ENCODE measurements at places on chromosomes 1 and 21.

GRCh38 chr21:45404730-45405270, at the start of gene COL18A1:
COL18A1 (plus strand) TSS chr21:45405165; CDS start chr21:45405231, 66 bp downstream.
- DNase-seq: no peak

GRCh38 chr1:83123019-83123418, 875.9 kb downstream of the TTLL7 start:
- DNase-seq: no peak

DNA sequence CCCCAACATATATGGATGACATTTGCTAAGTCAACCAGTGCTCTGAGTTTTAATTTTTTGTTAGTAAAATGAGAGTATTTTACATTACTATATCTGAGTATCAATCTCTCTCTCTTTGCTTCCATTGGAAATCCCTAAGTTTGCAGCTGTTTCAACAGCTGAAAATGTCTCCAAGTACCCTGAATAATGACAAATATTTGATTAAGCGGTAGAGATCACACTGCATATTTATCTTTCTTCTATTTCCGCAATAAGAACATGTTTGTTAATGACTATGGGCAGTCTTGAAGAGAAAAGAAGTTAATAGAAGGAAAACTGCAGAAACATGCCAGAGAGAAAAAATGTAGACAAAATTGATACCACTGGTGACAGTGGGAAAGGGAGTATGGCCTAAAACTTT, 1117.5 kb downstream of the NCAM2 start:
- no peak for DNase-seq

DNA sequence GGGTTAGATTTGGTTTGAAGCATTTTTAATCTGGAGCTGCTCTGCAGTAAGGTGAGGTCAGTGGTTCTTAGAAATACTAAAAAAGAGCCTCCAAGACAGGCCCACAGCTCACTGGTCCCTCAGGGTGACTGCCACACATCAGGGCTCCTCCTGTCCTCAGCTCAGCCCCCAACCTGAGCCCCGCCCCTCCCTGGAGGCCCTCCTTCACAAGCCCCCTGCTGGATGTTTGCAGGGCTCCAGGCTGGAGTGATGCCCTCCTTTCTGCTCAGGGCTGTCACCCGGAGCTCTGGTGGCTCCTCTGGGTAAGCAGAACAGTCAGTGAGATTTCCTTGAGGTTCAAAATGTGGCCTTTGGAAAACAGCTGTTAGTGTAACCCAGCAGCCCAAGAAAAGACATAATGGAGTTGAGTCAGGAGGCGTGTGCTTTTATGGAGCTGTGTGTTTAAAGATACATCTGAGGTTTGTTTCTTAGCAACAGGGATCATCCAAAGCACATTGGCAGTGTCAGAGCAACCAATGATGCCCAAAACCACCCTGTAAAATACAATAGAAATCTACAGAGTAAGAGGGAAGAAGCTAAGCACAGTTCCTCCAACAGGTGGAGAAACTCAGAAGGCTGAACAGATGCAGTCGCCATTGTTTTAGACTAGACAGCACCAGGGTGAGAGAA, 21.4 kb downstream of the STUM start:
- no peak for DNase-seq

DNA sequence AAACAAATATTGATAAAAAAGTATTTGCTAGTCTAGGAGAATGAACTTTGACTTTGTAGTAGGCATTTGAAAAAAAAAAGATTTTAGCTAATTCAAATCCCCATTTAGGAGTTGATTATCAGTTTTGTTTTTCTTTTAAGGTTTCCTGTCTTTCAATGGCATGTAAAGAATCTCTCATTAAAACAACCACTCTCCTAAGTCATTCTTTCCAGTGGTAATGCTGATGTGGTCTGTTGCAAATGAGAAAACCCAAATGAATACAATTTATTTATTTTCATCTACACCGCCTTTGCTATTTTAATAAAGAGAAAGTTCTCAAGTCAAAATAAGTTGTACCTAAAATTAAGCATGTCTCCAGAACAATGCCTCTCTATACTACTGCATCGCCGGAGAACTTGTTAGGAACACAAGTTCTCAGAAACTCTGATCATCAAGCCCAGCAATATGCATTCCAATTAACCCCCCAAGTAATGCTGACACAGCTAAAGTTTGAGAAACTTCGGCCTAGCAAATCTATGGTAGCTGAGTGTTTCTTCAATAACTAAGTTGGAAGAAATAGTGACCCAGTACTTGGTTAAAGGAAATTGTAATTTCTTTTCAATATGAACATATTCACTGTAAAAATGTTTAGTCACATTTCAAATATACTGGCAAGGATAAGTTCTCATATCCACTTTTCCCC, 255.1 kb downstream of the PTPRC start:
- DNase-seq: no peak

GRCh38 chr1:41341365-41341683, 19.9 kb upstream of the FOXO6 start:
- no peak for DNase-seq

DNA sequence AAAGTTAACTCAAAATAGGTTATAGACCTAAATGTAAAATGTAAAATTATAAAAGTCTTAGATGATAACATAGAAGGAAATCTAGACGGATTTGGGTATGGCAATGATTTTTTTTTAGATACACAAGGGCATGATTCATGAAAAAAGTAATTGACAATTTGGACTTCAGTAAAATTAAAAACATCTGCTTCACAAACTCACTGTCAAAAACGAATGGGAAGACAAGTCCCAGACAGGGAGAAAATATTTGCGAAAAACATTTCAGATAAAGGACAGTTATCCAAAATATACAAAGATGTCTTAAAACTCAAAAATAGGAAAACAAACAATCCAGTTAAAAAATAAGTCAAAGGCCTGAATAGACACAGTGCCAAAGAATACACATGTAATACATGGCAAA, 9.7 kb upstream of the PTGS2 start:
- no peak for DNase-seq

DNA sequence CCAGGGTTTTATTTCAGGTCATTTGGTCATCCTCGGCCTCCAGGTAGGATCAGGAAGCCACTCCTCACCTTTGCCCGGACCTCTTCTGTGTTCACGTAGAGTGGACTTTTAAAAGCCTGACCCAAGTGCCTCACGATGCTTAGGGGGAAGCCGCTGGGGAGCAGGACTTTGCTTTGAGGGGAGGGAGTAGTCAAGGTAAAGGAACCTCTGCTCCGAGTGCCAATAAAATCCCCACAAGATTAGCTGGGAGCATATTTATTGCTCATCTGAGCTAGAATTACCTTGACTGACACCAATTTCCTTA, 603 bp upstream of the DHRS3 start:
- DNase-seq: no peak

GRCh38 chr1:108521990-108522393, 37.9 kb upstream of the EEIG2 start:
- DNase-seq: no peak

DNA sequence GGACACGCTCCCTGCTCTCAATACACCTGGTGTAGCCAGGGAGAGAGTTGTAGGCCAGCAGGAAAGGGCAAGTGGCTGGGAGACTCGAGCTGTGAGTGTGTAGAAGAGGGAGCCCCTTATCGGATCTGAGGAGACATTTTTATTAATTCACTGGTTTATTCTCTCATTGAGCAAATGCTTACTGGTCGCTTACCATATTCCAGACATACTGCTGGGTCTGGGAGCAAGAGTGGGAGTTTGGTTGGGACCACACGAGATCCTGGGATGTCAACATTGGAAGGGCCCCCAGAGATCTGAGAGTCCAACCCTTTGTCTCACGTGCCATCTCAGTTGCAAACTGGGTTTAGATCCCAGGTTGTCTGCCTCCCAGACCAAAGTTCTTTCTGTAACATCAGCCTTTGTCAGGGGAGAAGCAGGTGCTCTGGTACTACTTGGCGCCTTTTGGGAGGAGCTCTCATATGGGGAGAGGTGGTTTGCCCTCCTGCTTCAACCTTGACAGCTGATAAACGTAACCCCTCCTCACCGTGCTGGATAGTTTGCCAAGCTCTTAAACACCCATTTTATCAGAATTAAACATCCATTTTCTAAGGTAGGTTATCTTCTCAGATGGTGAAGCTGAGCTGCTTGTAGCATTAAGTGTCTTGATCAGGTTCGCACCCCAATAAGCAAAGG, 742 bp downstream of the TMEM222 start:
- no peak for DNase-seq

GRCh38 chr1:159790237-159790917, 9.6 kb downstream of the DUSP23 start:
- DNase-seq: no peak

GRCh38 chr1:94596260-94596659, 54.7 kb upstream of the F3 start:
- DNase-seq: no peak

- no peak for DNase-seq
These were observed 51.2 kb downstream of the TRAF5 start for GRCh38 chr1:211377539-211378450.

GRCh38 chr1:101139130-101139529, 97.7 kb upstream of the S1PR1 start:
- no peak for DNase-seq

DNA sequence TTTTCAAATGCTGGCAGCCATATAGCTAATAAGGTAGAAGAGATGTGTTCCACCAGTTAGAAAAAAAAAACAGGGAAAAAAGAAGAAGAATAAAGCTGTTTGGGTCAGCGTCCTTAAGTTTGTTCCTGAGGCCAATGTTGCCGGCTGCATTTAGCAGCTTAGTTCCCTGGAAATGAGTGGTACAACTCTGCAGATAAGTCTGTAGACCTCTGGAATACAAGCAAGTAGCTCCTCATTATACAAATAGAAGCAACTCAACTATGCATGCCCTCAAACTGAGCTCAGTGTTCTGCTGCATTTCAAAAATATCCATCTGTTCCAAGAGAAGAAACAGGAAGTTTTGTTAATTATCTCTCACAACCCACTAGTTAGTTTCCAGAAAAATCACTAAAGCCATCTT, 181.2 kb upstream of the PKN2 start:
- DNase-seq: no peak

GRCh38 chr1:42747125-42747524, 7.1 kb upstream of the CLDN19 start:
- DNase-seq: no peak

DNA sequence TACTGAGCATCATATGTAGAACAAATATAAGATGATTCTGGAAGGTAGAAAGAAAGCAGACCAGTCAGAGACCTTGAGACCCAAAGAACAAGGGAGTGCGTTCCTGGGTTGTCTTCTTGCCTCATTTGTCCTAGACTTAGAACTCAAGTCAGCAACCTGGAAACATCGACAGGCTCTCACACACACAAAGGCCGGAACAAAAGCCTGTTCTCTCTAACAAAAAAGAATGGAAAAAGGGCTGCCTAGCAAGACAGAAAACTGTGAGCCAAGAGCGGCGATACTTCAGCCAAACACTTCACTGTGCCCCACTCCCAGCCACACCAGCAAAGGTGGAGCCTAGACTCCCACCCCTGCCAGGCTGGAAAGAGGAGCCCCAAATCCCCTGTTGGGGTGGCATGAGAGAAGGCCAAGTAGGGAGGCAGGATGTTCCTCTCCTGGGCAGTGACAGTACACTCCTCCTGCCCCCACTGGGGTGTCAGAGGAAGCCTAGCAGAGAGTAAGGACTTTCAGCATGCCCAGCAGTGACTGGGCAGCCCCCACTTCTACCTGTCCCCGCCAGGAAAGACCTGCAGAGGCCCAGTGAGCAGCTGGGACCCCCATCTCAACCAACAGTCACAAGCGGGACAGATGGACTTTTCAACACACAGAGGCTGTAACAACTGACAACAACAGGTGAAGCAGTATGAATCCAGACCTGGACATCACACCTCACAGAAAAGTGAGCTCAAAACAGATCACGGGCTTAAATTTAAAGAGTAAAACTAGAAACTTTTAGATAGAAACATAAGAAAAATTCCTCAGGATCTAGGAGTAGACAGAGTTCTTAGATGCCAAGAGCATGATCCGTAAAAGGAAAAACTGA, 33.0 kb downstream of the MRAP start:
- DNase-seq: no peak

GRCh38 chr1:9746211-9746610, 77.6 kb downstream of the CLSTN1 start:
- DNase-seq: no peak

GRCh38 chr1:93701629-93702028, 20.0 kb upstream of the BCAR3 start:
- peak; percentile 100 for DNase-seq

- DNase-seq: no peak
These were observed 37.6 kb downstream of the NDUFS5 start for GRCh38 chr1:39063775-39064174.

- no peak for DNase-seq
These were observed 12.0 kb upstream of the SLAMF1 start for GRCh38 chr1:160658814-160659193.

DNA sequence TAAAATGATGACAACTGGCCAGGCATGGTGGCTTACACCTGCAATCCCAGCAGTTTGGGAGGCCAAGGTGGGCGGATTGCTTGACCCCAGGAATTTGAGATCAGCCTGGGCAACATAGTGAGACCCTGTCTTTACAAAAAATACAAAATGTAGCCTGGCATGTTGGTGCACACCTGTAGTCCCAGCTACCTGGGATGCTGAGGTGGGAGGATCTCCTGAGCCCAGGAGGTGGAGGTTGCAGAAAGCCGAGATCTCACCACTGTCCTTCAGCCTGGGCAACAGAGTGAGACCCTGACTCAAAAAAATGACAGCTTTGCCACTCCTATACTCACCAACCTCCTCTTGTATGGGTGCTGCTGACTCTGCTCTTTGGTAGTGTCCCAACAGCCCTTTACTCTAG, 18.6 kb downstream of the SYT11 start:
- no peak for DNase-seq

DNA sequence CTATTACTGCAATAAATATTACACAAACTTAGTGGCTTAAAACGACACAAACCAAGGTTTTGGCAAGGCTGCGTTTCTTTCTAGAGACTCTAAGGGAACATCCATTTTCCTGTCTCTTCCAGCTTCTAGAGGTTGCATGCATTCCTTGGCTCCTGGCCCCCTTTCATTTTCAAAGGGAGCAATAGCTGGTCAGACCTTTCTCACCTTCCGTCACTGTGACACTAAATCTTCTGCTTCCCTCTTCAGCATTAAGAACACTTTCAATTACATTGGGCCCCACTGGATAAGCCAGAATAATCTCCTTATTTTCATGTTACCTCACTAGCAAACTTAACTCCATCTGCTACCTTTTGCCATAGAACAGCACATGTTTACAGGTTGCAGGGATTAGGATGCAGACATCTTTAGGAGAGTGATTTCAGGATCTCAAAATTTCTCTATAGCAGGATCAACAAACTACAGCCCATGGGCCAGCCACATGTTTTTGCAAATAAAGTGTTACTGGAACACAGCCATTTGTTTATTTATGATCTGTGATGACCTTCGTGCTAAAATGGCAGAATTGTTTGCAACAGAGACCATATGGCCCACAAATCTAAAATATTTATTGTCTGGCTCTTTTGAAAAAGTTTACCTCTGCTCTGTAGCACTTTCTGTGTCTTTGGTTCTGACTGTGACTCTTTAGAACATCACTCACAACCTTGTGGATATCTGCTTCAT, 221.5 kb upstream of the SGIP1 start:
- DNase-seq: no peak

All from epithelial cell of prostate (primary cell).